Stimulated activated CD4-positive, alpha-beta T cell treated with anti-CD3 and anti-CD28 coated beads, TNF-alpha, amount 100 ng/mL, for 1 hour (primary cell): ENCODE measurements at places on chromosomes 2 and 18.

GRCh38 chr18:37511721-37512298, 53.8 kb downstream of the CELF4 start:
- DNase-seq, result no peak

GRCh38 chr18:11947214-11948191, 33.8 kb upstream of the IMPA2 start:
- DNase-seq, result peak; percentile 42

GRCh38 chr2:151860210-151860609, 32.0 kb upstream of the ARL5A start:
- no peak for DNase-seq

GRCh38 chr2:12315224-12315623, 401.5 kb upstream of the TRIB2 start:
- no peak for DNase-seq

DNA sequence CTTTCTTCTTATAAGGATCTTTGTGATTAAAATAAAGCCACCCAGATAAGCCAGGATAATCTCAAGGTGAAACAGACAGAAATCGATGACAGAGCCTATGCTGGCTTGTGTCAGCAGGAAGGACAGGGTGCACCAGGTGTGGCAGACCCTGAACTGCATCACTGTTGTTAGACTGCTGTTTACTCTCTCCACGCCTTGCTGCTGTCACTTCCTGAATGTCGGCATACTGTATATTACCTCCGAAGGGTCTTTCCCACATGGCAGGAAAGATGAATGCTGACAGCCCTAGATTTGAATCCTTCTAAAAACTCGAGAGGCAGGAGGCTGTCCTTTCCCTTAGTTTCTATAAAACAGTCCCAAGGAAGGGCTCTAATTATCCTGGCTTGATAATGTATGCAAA, 18.9 kb upstream of the TMEM163 start:
- DNase-seq, result no peak

DNA sequence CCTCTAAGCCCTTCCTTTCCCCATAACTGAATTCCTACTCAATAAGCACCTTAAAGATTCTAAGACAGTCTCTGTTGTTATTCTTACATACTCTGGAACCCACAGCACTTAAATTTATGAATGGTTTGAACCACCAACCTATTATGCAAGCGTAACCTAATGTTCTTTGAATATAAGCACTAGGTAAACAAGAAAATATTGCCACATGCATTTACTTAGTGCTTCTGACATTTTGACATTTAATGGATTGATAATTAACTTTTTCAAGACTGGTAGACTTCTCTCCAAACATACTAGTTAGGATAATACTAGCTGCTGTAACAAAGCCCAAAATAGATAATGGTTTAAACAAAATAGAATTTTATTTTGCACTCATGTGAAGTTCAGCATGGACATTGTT, 164.8 kb downstream of the ARHGAP15 start:
- no peak for DNase-seq

DNA sequence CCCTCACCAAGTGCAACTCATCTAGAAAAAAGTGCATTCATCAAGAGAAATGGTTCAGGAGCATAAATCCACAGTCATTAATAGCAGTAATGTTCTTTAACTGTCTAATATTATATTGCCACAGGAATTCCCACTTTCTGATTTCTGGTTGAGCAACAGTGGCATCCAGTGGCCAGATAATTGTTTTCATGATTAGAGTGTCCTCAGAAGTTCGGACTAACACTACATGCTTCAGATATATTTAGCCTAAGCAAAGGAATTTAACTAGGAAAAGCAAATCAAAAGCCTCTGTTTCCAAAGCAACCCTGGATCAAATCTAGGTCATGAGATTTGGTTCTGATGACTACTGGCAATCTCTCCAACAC, 9.8 kb upstream of the ERBB4 start:
- DNase-seq, result no peak

DNA sequence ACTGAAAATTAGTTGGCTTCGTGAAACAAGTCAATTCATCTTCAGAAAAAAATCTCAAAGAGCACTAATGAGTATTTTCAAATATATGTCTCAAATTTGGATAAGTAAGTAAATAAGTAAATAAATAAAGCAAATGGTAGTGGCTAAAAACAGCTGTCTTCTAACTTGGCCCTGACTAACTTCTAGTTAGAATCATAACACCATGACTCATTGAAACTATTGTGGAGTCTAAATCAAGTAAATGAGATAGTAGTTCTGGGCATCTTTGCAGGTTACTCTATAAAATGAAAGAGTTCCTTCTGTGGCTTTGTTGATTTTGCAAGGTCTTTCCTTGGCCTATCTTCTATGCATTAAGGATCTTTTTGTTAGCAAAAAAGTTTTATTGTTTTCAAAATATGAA, 110.7 kb downstream of the SLC8A1 start:
- DNase-seq, result no peak

- DNase-seq, result no peak
Measured at GRCh38 chr2:5173876-5174535, 518.2 kb upstream of the SOX11 start.

DNA sequence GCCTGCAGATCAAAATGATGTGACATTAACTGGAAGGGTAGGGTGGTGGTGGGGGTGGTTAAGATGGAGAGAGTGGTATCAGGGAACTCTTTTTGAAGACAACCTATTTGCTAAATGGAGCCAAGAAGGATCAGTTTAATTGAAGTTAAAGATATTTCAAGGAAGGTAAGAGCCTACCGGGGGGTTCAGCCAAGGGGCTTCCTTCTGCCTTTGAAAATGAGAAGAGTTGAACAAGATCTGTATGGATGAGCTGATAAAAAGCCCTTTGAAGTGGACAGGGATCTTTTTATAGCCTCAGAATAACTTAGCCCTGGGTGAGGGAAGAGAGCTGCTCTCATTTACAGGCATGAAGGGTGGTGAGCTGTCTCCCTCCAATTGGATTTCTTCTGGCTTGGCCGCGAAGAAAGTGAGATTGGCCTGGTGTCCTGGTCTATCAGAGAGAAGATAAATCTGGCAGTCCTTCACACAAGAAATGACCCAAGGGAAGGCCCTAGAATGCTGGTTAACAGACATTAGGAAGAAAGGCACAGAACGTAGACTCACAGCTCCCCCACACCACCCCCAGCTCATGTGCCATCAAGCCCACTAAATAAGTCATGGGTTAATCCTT, 439.8 kb downstream of the TNS1 start:
- no peak for DNase-seq

DNA sequence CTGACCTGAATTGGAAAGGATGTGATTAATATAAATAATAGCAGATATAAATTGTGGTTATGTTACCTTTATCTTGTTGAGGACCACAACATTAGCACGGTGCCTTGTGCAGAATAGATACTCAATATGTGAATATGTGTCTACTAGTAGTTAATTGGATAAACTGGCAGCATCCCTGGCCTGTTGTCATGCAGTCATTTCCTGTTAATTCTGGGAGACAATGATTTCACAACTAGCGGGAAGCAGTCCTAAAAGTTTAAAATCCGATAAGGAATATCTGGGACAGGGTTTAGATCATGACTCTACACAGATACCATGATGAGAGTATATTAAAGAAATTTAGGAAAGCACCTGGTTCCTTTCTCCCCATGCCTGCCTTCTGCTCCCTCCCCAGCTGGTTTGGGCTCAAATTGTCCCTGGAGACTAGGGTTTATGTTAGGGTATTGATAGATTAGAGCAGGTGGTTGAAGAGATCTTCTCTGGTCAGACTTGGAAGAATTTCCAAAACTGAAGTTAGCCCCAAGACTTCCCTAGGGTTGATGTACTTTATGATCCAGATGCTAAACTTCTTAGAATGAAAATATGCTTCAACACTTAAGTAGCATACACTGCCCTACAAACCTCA, 32.8 kb downstream of the CYBRD1 start:
- no peak for DNase-seq

- no peak for DNase-seq
Measured at GRCh38 chr18:42100911-42101310, 145.9 kb downstream of the PIK3C3 start.

- no peak for DNase-seq
Measured at GRCh38 chr2:23354554-23354953, 30.4 kb upstream of the KLHL29 start.

GRCh38 chr2:26610504-26611335, 30.4 kb downstream of the CIB4 start:
- no peak for DNase-seq

DNA sequence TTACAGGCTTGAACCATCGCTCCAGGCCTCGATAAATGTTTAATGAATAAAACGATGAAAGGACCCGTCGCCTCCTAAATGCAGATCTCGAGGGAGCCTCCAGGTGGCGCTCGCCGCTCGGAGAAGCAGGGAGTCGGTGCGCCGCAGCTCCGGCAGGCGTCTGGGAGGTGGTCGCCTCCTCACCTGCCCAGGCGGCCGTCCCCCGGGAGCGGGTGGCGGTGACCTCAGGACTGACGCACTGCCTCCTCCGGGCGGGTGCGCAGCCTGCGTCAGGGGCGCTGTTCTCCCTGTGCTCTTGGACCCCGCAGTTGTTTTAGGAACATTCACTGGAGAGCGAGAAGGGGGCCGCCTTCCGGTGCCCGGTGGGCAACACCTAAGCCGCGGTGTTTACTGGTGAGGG, 38.6 kb upstream of the POLE4 start:
- peak; percentile 51 for DNase-seq

DNA sequence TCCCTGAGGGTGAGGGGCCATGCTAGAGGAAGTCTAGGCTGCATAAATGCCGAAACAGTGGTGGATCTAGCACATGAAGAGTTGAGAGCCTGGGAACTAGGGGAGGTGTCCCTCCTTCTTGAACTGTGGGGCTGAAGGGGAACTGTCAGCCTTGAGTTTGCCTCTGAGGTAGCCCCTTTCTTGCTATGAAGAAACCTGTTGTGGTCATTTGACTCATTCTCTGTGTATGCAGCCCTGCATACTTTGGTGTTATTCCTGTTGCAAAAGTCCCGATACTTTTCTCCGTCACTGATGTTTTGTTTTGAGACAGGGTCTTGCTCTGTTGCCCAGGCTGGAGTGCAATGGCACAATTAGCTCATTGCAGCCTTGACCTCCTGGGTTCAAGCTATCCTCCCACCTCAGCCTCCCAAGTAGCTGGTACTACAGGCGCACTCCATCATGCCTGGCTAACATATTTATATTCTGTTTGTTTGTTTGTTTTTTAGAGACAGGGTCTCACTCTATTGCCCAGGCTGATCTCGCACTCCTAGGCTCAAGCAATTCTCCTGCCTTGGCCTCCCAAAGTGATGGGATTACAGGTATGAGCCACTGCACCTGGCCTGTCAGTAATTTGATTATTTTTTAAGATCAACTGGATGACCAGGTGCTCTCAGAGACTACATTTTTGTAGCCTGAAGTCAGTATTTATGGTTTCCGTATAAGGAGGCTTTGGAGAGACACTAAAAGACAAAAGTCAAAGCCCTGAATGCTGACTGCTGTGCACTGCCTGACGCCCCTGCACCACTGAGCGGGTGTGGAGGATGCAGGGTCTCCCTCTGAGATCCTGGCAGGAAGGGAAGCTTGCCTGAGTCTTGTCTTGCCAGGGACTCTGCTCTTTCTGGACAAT, 126.0 kb upstream of the MSH6 start:
- DNase-seq, result no peak

GRCh38 chr2:37489041-37489456, 144.6 kb downstream of the QPCT start:
- no peak for DNase-seq

GRCh38 chr2:186883666-186884065, 34.7 kb upstream of the ZSWIM2 start:
- DNase-seq, result no peak

GRCh38 chr2:119174216-119174992, 15.9 kb upstream of the C1QL2 start:
- DNase-seq, result peak; percentile 20

- no peak for DNase-seq
Measured at GRCh38 chr18:57231864-57232263, 85.0 kb downstream of the BOD1L2 start.

DNA sequence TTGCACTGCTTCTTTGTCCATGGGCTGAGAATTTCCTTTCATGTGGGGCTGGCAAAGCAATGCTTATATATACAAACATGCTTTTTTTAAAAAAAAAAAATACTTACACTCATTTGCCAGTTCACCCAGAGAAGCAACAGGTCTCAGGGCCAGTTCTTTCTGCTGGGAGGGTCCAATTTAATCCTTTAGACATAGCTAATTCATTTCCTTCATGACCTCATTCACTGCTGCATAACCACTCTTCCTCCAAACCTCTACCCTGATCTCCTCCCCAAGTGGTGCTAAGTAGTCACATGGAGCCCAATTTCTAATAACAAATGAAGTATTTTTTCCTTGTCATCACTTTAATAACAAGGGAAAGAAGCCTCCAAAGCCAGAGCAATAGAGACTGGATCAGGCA, 17.1 kb upstream of the TMEM178A start:
- DNase-seq, result no peak

DNA sequence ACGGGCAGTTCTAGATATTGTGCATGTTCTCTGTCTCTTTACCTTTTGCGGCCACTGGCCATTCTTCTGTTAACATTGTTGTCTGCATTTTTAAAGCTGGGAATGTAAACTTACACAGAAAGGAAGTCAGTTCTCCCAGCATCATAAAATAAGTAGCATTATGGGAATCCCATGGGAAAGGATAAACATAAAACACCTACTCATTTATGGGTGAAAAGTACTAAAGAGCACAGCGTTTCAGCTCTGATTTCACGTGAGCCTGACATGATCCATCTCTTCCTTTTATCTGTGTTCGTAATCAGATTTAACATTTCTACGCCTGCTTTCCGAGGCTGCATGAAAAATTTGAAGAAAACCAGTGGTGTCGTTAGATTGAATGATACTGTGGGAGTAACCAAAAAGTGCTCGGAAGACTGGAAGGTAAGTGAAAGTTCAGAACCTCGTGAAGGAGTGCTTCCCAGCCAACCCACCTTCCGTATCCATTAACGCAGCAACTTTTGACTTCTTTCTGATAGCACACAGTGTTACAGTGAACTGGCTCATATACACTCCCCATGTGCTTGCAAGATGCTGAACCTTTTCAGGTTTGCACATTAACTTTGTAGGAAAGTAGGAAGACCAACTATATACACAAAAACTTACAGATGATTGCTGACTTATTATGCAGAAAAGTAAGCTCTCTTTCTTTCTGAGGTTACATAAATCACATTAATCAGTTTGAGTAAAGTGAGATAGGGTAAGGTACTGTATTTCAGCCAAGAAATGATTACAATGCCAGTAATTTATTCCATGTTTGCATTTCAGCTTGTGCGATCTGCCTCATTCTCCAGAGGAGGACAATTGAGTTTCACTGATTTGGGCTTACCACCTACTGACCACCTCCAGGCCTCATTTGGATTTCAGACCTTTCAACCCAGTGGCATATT, 86.5 kb upstream of the TTC39C start:
- no peak for DNase-seq

- DNase-seq, result no peak
Measured at GRCh38 chr18:74412116-74412880, 44.8 kb downstream of the DIPK1C start.
